ENCODE measurements at places on chromosomes 6 and 20. TPM values are rescaled to one million over a fixed set of nuclear protein-coding genes. Genes with fewer than 3 reads are reported as not detected.

Gene MLN
- total RNA-seq = not detected

Gene FOXQ1
- total RNA-seq = not detected

Gene FERMT1
- 6.4 TPM for total RNA-seq

Gene TREML2
- total RNA-seq = not detected

Gene PMEPA1
- 28.8 TPM for total RNA-seq

Gene RFX6
- not detected for total RNA-seq

Gene GJA10
- not detected for total RNA-seq

Gene CAGE1
- total RNA-seq = not detected

DNA sequence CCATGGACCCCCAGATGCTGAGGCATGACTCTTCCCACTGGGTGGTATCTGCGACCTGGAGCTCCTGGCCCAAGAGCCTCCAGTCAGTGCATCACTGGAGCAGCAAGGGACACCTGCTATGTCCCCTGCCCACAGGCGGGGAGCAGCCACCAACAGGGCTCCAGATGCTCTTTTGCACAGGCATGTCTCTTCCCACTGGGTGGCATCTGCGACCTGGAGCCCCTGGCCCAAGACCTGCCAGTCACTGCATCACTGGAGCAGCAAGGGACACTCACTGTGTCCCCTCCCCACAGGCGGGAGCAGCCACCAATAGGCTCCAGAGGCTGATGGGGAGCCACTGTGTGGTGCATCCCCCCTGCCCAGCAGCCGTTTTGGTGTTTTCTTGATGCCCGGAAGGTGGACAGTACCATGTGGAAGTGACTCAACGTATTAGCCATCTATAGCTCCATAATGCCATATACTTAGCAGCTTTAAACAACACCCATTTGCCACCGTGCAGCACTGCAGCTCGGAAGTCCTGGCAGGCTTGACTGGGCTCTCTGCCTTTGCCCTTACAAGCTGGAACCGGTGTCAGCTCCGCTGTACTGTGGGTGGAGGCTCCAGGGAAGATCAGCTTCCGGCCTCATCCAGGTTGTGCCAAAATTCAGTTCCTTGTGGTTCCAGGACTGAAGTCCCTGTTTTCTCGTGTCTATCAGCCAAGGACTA lies 124.9 kb upstream of the CST7 start:
- peak; percentile 50 for DNase-seq

GRCh38 chr6:55175078-55176049 lies 1.0 kb downstream of the HCRTR2 start:
- no peak for DNase-seq

DNA sequence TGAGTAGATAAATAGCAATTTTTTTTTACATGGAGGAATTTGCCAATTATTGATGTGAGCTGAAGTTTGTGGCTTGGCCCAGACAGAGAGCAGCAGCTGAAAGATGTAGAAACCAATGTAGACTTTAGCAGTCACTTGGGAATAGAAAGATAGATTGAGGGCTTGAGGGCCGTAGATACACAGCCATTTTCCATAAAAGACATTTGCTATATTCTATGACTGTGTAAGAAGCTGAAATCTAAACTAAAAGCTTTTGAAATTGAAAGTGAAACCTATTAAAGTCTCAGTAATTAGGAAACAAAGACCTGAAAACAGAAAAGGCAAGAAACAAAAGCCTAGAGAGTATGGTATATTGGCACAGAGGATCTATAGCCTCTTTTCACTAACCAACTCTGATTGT lies 332.7 kb downstream of the CENPW start:
- DNase-seq = no peak

DNA sequence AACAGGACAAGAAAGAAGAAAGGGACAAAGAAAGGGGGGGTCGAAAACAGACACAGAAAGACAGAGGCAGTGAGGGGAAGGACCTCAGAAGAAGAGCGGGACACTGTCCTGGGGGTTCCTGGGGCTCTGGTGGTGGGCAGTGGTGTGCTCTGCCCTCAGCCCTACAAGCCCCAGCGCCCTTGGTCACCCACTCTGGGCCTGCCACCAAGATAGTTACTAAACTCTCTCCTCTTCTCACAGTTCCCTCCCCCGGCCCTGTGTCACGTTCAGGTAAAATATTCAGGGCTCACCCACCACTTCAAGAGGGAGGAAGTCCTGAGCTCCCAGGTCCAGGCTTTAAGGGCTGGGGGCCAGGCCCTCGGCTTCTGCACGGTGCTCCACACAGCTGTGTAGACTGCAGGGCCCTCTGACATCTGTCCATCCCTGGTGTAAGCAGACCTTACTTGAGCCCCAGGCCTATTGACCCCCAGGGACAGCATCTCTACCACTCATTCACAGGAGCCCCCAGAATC lies 87.4 kb downstream of the MRPL14 start:
- DNase-seq = no peak

- DNase-seq = peak; percentile 78
Observed at GRCh38 chr6:159106627-159107241, 61.9 kb upstream of the TAGAP start.

GRCh38 chr20:59376998-59377397 lies 76.6 kb downstream of the EDN3 start:
- no peak for DNase-seq

DNA sequence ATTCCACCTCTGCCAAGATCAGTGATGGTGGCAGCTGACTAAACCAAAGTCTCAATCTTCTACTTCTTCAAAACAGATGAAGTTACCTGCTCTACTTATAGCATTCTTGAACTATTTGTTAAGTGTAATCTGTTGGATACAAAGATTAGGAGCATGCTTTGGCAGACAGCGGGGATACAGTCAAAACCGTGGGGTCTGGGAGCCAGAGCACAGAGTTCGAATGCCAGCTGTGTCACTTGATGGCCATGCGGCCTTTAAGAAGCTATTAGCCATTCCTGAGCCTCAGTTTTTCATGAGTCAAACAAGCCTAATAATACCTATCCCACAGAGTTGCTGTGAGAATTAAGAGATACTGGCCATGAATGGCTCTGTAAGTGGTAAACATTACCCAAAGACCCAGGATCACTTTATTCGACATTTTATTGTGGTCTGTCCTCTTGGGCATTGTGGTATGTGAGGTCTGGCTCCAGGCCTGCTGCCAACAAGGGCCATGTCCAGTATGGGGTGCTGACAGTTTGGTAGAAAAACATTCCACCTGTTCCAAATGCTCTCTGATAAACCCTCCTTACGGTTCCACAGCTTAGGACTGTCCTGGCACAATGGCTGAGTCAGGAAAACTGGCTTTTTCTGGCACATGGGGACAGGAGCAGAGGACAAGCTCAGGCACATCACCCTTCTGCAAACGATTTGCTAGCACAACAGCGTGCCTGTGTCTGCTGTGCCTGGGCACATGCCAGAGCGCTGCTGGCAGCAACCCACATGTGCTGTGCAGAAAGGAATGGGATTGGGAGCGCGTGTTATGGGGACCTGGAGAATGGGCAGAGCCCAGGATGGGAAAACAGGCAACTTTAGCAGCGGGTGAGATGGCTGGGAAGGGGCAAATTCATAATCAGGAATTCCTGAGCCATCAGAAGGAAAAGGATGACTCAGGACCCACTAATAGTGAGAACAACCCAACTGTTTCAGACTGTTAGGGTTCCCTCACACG lies 15.7 kb upstream of the FAM83C start:
- DNase-seq = peak; percentile 95

- no peak for DNase-seq
Observed at GRCh38 chr6:10730254-10730653, 7.4 kb downstream of the TMEM14C start.

GRCh38 chr6:155011809-155012291 lies 16.7 kb downstream of the TIAM2 start:
- DNase-seq = no peak

DNA sequence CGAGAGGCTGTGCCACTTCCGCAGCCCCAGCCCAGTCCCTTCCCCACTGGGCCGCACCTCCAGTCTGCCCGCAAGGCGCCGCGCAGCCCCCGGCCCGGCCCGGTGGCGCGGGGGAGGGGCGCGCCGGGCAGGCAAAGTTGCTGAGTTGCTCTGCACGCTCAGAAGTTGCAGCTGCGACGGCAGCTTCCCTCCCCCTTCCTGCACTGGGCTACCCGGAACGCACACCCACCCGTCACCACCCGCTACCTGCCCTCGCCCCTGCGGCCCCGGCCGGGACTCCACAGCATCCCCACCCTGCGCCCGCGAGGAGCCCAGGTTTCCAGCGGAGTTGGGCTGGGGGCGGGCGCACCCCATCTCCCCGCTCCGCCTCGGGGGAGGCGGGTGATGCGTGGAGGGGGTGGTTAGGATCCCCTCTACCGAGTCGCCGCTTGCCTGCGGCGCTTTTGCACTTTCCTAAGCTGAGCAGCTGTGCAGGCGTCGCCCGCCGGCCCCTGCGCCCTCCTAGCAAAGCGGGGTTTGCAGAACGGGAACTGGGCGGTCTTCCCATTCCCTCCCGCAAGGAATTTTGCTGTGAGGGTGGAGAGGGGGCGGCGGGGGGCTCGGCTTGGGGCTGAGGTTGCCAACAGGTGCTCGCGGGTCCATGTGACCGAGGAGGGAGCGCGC lies 55.9 kb upstream of the RREB1 start:
- DNase-seq = no peak

DNA sequence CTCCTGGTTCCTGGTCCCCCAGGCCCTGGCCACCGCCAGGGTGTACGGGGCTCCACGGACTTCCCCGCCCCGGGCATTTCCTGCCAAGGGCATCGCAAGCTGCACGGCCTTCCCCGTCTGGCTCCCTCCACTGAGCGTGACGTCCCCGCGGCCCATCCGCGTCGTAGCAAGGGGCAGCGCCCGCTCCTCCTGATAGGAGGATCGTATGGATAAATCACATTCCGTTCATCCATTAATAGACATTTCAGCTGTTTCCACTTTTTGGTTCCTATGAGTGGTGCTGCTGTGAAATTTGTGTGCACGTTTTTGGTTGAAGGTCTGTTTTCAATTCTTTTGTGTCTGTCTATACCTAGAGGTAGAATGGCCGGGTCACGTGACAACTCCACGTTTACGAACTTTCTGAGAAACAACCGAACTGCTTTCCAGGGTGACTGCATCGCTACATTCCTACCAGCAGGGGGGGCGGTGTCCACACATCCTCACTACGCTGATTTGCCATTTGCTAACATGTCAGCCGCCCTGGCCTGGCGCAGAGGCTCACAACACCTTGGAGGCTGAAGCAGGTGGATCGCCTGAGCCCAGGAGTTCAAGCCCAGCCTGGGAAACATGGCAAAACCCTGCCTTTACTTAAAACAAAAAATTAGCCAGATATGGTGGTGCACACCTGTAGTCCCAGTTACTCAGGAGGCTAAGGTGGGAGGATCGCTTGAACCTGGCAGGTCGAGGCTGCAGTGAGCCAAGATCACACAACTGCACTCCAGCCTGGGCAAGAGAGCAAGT lies 37.7 kb downstream of the KCNQ2 start:
- peak; percentile 76 for DNase-seq

DNA sequence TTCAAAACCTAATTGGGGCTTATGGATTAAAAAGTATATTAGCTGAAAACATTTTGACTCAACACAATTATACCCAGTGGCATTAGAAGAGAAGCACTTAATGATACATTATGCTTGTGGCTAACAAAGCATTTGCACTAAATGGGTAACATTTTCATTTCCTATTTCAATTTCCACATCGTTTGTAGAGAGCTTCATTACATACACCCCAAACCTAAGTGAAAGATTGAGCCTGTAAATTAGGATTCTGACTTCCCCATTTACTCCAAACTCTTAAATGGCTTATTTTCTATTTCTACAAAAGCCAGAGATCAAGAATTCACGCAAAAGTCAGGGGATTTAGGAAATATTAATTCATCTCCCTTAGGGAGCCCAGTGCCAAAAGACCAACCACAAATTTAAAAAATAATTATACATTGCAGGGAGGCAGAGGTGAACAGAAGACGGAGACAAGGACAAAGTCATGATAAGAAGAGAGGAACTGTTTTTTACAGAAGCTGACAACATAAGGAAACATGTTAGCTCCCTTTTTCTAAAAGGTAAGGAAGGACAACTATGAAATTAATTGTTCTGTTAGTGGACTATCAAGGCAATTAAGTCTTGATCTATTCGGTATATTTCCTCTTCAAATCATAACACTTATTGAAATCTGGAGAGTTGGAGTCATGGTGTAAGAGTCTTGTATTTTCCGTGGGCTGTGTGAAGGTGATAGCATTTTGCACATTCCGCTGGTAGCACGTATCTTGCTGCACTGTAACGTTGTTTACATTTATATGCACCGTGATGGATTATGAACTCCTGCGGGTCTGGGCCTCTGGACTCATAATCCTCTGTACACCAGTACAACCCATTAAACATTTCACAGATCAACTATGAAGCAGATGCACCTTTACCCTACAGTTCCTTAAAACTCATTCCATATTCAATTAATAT lies 24.8 kb upstream of the EZR start:
- no peak for DNase-seq

GRCh38 chr6:143929975-143930374 lies 65.7 kb downstream of the ZC2HC1B start:
- no peak for DNase-seq

- peak; percentile 96 for DNase-seq
Observed at GRCh38 chr20:44496976-44497375, 21.3 kb downstream of the TTPAL start.

DNA sequence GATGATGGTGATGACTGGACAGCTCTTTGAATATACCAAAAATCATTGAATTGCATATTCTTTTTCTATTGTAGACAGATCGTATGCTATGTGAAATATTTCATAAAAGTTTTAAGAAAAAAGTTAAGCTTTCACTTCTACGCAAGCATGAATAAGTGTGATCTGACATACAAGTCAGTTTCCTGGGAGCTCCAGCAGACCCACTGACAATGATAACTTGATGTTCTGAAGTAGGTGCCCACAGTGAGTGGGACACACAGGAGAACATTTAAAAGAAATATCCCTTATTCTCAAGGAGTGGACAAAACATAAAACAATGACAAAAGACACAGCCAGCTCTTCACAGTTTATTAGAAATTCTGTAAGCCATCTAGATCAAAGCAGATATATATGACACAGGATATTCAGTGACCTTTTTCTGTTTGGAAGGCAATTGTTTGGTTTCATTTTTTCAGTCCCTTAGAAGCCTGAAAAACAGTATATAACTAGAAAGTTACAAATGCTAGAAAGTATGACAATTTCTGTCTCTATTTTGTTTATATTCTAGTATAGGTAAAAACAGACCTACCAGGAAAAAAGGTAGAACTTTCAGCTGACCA lies 101.4 kb downstream of the IRF4 start:
- DNase-seq = no peak

DNA sequence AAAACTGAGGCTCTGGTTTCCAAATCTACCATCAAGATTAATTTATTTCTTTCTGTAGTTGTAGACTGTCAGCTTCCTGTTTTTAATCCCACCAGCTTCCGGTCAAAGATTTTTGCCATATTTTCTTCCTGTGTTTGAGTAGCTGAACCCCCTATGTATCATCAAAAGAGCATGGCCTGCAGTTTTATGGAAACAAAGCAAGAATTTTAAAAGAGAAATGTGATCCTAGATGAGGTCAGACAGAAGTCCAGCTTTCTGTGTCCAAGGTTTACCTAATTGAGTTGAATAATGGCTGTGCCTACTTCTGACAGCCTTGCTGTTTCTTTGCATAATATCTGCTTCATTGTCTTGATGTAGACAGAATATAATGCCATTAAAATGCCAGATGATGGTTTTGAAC lies 163.7 kb downstream of the CARMIL1 start:
- DNase-seq = no peak

GRCh38 chr20:57659517-57660180 lies 39.4 kb upstream of the ZBP1 start:
- DNase-seq = no peak

Data from RPMI7951 (cell line).